Liver (tissue), 10 donors: ENCODE measurements at places on chromosomes 5 and 9. TPM values are rescaled to one million over a fixed set of nuclear protein-coding genes. Genes with fewer than 3 reads are reported as not detected.

DNA sequence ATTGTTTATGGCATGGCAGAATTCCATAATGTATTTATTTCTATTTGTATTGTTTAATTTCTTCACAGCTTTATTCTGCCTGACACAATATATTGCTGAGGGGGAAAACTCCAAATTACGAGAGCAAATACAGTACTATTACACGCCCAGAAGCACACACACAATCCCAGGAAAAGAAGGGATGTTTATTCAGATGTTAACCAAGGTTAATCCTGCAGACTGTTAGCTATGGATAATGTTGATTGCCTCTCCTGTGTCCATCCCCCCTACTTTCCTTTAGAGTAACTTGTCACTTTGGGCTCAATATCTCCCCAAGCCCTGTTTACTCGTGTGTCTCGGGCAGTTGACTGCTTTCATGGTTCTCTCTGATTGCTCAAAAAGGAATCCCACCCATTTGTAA is 84.2 kb upstream of the ERCC6L2 start:
- H3K4me3 ChIP-seq, result no peak overlapping the region
- no peaks in the 10 kb centered on the region for H3K36me3 ChIP-seq
- H3K27me3 ChIP-seq, result no peaks in the 10 kb centered on the region
- no peaks in the 10 kb centered on the region for H3K4me1 ChIP-seq

Gene TGFBR1
- 18.2 TPM for total RNA-seq

DNA sequence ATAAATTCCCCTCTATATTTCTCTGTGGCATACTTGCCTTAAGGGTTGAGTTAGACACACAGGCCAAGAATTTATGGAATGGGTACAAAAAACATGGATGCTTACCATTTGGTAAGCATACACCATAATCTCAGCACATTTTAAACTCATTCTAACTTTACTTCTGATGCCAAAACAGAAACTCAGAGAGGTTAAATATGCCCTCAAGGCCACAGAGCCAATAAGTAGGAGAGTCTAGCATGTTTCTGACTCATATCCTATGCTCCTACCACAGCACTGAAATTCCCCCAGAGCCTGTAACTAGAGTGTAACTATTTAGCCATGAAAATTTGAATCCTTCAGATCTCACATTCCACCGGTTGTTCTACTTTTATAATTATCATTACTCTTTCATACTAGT is 559.7 kb downstream of the ACTL7B start:
- DNase-seq, result no peak
- no peak overlapping the region for H3K27ac ChIP-seq
- H3K4me1 ChIP-seq, result no peaks in the 10 kb centered on the region
- no peaks in the 10 kb centered on the region for H3K27me3 ChIP-seq
- no peak overlapping the region for H3K4me3 ChIP-seq
- H3K36me3 ChIP-seq, result no peaks in the 10 kb centered on the region

DNA sequence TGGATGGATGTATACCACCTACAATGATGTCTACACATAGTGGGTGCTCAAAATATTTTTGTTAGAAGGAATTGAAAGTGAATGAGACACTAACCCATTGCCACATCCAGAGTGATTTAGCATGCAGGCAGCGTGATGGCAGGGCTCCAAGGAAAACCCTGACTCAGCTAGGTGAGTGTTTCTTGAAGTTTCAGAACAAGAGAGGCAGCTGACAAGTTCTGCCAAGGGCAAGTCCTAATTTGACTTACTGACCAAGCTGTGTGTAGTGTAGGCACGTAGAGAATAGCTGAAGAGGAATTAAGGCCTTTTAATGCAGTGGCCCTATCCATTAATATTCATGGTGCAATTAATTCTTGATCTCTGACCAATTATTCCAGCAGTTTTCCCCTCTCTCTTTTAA is 107.8 kb upstream of the ATP10B start:
- H3K4me1 ChIP-seq, result no peaks in the 10 kb centered on the region
- no peak for DNase-seq
- H3K36me3 ChIP-seq, result no peaks in the 10 kb centered on the region

GRCh38 chr9:136361047-136361753 is 2.3 kb downstream of the DNLZ start:
- peaks cover 6% of the 10 kb centered on the region for H3K4me1 ChIP-seq
- H3K4me3 ChIP-seq, result no peak overlapping the region
- H3K27me3 ChIP-seq, result no peaks in the 10 kb centered on the region
- no peak for DNase-seq

Gene FBXO10
- 5.5 TPM for total RNA-seq

- H3K36me3 ChIP-seq, result peaks cover 4% of the 10 kb centered on the region
- H3K4me1 ChIP-seq, result no peaks in the 10 kb centered on the region
- H3K27me3 ChIP-seq, result no peaks in the 10 kb centered on the region
- DNase-seq, result no peak
- no peak overlapping the region for H3K27ac ChIP-seq
Measured at GRCh38 chr9:20770947-20771346, 86.9 kb downstream of the FOCAD start.

DNA sequence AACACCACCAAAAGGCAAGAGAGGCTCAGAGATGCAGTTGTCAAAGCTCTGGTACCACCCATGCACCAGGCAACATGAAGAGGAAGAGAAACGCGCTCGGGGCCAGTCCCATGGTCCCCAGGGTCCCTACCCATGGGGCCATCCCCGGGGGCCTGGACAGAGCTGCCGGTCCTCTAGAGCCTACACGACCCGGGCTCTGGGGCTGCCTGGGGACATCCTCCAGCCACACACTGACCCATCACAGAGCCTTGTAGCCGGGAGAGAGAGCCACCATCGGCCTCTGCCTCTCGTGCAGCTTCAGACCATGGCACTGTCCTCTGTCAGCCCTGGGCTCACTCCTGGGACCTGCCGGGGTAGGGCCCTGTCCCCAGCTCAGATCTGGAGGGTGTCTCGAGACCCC is 23.7 kb downstream of the VAV2 start:
- peaks cover 23% of the 10 kb centered on the region for H3K4me1 ChIP-seq
- no peak for DNase-seq
- no peaks in the 10 kb centered on the region for H3K36me3 ChIP-seq
- no peak overlapping the region for H3K27ac ChIP-seq
- no peak overlapping the region for H3K4me3 ChIP-seq
